ENCODE measurements at places on chromosomes 1 and 21. TPM values are rescaled to one million over a fixed set of nuclear protein-coding genes. Genes with fewer than 3 reads are reported as not detected.

Gene PDZK1
- total RNA-seq = not detected

DNA sequence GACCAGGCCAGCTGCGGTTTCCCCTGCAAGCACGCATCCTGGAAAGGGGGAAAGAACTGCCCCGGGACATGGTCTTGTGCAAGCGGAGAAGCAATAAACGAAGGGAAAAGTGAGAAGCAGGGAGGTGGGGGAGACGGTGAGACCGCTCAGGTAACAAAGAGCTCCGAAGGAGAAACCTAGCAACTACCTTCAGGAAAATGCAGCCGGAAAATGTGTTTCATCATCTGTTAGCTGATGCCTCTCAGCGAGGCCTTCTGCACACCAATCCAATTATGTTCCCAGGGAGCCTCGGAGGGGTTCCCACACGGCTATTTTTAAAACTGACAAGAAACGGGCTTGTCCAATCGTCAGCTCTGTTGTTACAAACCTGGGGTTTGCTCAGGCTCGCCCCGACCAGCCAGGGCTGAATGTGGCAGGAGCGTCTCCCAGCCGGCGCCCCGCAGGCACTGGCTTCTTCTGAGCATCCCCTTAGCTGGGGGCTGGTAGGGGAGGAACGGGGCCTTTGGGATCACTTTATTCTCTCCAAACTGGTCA, 3.4 kb downstream of the RIPK4 start:
- no peak for DNase-seq

- no peak for DNase-seq
These were observed 22.4 kb upstream of the HMGB4 start for GRCh38 chr1:33841494-33841893.

Gene CD55
- 141 TPM for total RNA-seq

DNA sequence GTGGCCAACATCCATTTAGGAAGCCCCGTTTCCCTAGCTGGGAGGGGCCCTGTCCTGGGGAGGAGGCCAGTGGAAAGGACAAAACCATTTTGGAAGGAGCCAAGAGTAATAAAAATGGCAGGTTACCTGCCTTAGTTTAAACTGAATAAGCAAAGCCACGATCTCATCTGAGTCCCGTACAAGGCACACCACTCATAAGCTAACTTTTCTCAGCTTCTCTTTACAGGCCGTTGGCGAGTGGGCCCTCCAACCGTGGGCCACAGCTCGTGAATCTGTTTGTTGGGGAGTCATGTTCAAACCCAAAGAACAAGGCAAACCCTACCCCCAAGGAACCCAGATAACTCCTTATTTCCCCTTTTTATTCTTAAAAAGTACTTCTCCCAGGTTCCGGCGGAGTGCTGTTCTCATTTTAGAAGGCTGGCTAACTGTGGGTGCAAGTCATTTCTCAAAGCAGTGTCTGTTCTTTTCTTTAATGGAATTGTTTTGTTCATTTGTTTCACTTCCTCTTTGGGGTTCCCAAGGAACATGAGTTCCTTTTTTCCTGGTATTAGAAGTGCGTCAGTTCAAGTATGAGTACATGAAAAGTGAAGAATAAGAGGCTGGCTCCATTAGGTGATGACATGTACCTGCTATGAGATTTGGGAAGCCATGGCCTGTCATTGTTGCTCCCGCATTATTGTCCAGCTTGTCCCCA, 89.0 kb downstream of the PSMG1 start:
- DNase-seq = no peak

GRCh38 chr1:228849011-228849541, 113.8 kb downstream of the RHOU start:
- DNase-seq = no peak

Data from activated naive CD4-positive, alpha-beta T cell treated with anti-CD3 and anti-CD28 coated beads, Interleukin-2, amount 50 U/mL, for 72 hours (primary cell).